ENCODE measurements at places on chromosomes 7 and 10.

DNA sequence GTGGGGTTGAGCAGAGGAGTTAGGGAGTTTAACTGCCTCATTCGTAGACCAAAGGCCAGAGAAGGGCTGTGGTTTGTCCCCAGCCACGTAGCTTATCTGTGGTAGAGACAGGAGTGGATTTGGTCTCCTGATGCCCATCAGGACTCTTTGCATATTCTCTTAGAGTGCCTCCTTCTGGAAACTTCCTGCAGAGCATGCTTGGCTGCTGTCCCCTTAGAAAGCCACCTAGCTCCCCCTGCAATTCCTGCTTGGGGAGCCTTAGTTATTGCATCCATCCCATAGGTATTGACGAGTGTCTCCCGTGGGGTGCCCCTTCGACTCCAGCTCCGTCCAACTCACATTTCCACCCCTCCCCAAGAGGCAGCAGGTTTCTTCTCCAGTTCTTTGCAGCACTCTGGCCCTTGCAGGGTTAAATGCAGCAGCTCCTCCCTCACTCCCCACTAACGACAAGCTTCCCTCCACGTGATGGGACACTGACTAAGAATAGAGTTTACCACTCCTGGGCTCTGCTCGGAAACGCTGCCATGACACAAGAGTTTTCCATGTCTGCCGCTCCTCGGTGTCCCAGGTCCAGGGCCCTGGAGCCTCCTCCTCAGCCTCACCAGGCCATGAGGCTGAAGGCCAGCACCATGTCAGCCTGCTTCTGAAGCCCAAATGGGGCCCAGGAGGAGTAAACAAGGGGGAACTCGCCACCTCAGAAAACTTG is 147.8 kb upstream of the UNC5B start:
- DNase-seq, result no peak

DNA sequence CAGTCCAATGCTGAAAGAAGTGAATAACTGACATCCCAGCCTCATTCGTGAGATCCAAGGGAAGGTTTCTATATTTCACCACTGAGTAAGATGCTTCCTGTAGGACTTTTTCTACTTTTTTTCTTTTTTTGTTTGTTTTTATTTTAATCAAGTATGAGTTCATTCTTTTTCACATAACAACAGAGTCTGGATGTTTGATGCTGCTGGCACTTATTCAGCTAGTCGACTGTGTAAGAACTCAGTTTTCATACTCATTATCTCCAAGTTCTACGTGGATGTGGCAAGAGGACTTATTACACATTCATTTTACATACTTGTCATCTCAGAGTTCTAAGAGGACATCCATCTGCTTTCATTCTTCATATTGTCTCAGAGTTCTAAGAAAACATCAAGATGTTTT is 86.9 kb downstream of the CPXM2 start:
- DNase-seq, result no peak

- DNase-seq, result no peak
Measured at GRCh38 chr10:79259834-79260233, 87.4 kb upstream of the PPIF start.

GRCh38 chr7:36514289-36515243 is 124.9 kb downstream of the ANLN start:
- DNase-seq, result no peak

DNA sequence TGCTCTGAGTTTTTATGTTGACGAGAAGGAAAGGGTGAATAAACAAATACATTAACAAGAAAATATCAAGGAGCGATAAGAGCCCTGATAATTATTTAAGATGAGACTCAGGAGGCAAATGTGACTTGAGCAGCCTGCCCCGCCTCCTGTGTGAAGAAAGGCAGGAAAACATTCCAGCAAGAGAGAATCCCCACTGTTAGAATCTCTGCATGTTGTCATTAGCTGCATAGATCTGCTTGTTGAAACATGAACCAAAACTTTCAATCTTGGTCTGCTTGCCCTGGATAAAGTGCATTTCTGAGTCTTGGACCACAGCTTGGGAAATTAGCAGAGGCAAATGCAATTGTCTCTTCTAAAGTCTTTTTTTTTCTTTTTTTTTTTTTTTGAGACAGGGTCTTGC is 120.0 kb downstream of the DPP6 start:
- DNase-seq, result no peak

- DNase-seq, result peak; percentile 19
Measured at GRCh38 chr10:48215486-48216203, 58.9 kb downstream of the FRMPD2 start.

DNA sequence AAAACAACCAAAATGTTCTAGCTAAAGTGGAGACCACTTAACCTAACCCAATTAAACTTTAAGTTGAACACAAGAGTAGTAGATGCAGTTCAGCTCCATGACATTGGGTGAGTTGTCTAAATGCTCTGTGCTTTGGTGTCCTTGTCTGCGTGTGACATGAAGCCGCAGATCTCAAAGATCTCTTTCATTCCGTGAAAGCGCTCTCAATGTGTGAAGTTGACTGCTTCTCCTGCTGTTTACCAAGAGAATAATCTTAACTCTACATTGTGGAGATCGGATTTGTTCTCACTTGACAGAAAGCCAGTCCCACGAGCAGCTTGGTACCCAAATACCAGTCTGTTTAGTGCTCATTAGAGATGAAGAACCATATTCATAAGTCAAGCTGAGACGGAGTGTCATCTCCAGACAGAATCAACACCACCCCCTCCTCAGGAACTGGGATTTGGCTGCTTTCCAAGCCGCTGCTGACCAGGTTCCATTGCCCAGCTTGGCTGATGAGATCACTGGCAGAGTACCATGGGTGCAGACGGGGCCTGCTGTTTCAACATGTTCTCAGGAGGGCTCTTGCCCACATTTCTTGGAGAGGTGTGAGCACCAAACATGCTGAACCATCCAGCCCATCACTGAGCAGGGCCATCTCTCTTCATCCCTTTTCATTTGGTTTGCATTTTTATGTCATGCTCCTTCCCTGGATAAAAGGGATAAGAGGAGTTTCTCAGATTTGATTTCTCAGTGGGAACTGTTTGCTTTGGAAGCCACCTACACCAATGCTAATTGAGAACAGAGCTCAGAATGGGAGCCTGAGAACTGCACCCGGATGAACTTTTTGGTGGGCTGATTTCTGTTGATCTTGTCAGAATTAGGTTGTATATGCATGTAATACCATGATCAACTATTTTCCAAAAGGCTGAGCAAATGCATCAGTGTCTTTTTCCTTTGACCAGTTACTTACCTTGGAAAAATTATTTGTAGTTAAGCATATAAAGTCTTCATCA is 95.8 kb upstream of the AGBL3 start:
- no peak for DNase-seq

GRCh38 chr7:108171164-108171563 is 41.0 kb upstream of the LAMB4 start:
- DNase-seq, result no peak

GRCh38 chr10:44306762-44307161 is 78.1 kb downstream of the CXCL12 start:
- DNase-seq, result no peak

GRCh38 chr10:75018251-75018650 is 93.2 kb upstream of the SAMD8 start:
- DNase-seq, result no peak

DNA sequence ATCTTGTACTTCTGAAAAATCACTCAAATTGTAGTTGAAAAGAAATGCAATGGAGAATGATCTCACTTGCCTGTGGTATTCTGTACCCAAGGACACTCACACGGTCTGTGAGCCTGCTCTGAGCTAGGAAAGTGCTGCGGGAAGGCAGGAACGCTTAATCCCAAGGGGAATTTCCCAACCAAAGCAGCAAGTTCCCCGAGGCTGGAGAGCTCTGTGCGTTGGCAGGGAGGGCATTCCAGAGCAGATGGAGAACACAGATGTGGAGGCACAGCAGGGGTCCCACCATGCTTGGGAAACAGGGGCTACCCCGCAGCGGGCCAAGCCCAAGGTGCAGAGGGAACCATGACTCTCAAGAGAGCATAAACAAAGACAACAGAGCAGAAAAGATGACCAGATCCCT is 13.6 kb downstream of the SVIL start:
- DNase-seq, result no peak

DNA sequence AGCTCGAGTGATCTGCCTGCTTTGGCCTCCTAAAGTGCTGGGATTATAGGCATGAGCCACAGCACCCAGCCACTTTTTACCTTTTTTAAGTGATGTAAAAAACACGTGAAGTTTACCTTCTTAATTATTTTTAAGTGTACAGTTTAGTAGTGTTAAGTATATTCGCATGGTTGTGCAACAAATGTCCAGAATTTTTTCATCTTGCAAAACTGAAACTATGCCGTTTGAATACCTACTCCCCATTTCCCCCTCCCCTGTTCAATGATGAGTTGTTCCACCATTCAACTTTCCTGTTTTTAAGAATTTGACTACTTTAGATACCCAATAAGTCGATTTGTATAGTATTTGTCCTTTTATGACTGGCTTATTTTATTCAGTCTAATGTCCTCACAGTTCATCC is 10.9 kb downstream of the NRBF2 start:
- no peak for DNase-seq

DNA sequence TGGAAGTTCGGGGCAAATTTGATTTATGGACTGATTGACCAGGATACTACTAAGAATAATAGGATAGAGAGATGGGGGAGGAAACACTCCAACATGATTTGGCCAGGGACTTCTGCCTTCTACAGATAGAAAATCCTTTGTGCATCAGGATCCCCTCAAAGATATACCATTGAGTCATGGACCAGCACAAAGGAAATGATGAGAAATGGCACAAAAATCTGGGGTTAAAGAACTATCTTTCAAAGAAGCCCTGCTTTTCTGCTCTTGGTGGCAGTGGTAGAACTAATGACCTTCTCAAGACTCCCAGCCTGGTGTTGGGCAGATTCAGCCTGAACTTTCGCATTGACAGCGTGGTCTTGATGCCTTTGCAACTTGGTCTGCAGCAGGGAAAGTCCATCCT is 27.6 kb upstream of the LAMB1 start:
- DNase-seq, result no peak

DNA sequence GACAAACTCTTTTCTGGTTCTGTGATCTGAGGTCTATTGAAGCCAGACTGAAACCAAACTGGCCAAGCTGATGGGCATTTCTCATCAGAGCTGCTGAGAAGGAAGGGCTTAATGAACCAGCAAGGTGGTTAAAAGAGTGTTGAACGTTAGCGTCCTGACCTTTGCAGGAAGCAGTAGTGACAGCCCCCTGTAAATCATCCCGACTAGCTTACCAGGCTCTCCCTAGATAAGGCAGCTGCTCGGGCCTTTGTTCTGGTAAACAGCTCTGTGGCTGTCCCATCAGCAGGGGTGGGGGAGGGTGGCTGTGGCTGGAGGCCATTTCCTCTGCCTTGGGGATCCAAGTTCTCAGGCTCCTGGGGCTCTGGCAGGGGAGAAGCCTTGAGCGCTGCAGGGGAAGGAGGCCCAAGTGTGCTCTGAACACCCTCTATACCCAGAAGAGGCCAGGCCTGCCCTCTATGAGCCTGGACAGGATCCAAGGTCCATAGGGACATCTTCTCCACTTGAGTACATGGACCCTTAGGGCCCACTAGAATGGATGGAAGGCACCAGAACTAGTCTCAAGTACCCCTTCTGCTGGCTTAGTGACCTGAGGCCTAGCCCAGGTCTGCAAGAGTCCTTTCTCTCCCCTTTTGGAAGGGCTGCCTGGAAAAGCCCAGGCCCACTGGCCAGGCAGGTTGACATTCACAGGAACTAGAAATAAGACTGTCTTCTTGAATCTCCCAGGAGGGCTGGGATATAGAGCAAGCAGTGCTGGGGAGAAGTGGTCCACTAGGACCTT is 134.6 kb downstream of the ARHGAP22 start:
- no peak for DNase-seq

DNA sequence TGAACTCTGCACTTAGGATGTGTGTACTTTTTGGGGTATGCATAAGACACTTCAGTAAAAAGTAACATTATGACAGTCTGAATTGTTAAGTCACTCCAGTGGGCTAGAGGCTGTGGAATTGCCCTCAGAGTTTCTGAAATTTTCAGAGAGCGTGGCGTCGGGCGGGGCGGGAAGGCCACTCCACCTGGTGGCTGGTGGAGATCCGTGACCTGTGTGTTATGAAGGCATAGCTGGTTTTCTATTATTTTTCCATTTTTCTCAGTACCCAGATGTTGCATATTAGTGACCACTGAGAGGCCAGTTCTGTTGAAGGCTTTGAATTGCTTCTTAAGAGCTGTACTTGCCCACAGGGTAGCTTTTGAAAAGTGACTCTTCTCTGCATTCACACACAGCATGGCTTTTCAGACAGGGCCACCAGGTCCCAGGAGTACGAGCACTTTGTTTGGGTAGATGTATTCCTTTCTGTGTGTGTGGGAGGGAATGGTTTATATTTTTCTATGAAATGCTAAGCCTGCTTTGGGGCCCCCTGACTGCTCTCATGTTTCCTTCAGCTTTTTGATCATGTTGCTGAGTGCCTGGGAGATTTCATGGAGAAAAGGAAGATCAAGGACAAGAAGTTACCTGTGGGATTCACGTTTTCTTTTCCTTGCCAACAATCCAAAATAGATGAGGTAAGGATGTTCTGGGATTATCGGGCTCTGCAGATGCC is 52.3 kb downstream of the TACR2 start:
- DNase-seq, result no peak

GRCh38 chr7:24656608-24657007 is 83.4 kb downstream of the PALS2 start:
- no peak for DNase-seq

- no peak for DNase-seq
Measured at GRCh38 chr10:34612446-34612845, 202.7 kb downstream of the PARD3 start.

GRCh38 chr7:123876557-123877256 is 31.7 kb downstream of the HYAL4 start:
- peak; percentile 88 for DNase-seq

DNA sequence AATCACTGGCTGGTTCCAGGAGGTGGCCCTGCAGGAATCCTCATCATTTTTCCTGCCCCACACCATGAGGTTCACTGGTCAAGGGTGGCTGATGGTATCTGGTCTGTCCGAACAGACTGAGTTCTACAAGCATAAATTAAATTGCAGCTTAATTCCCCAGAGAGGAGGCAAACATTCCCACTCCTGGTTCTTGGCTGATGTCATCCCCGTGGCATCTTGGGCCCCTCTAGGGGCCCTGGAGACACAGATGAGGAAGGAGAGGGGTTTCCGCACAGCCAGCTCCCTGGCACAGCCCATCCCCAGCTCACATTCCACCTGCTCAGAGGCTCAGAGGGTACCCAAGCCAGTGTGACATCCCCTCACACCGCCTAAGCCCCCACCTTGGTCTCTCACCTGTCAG is 5.3 kb upstream of the KLRG2 start:
- DNase-seq, result no peak

DNA sequence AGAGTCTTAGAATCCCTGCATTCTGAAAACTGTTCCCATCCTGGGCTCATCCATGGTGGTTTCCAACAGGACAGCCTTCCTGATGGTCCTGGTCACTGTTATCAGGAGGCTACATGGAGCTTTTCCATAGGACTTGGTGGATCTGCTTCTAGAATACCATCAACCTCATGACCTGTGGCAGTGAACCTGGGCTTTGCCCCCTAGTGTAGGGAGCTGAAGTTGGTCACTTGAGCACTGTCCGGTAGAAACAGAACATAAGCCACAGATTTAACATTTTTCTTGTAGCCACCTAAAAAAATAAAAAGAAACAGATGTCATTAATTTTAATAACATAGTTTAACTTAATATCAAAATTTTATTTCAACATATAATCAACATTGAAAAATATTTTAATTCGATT is 165.8 kb downstream of the TMEM178B start:
- DNase-seq, result no peak

GRCh38 chr7:80763289-80763688 is 124.8 kb downstream of the CD36 start:
- no peak for DNase-seq

- DNase-seq, result no peak
Measured at GRCh38 chr10:110737886-110738634, 93.9 kb downstream of the RBM20 start.
